ENCODE measurements at places on chromosomes 16 and 17.
A peak's percentile ranks its signal among the peaks of the same experiment; 100 is the strongest.

- DNase-seq, result no peak
Measured at GRCh38 chr17:46178550-46179214, 14.5 kb downstream of the KANSL1 start.

DNA sequence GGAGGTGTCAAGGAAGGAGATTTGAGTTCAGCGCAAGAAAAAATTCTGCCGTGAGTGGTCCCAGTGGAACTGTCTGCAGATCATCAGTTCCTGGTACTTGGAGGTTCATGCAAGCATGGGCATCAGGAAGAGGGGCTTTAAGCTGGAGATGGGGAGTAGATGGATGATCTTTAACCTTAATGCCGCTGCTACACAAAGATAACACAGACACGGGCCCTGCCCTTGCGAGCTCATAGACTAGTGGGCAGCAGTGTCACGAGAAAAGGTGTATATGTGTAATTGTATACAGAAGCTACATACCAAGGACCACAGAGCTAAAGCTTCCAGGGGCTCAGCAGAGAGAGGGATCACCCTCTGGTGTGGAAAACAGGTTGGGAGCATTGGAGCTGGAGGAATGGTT, 33.6 kb downstream of the PRSS54 start:
- no peak for DNase-seq

GRCh38 chr17:30483159-30483558, 6.0 kb downstream of the GOSR1 start:
- no peak for DNase-seq

DNA sequence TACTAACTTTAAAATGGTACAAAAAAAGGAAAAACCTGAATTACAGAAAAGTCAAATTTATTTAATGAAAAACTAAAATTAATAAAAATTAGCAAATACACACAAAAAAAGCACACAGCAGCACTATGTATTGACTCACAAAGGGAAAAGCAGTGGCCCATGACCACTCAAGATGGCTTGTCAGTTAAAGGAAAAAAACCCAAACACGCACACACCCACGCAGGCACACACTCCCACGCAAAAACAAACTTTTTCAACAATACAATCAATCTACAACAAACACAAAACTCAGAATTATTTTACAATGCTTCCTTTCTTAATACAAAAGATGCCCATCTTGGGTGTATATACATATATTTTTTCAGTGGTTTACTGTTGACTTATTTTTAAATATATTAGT, 24.2 kb downstream of the SIAH1 start:
- DNase-seq, result no peak

GRCh38 chr16:28164140-28164539, 47.6 kb downstream of the XPO6 start:
- DNase-seq, result no peak

GRCh38 chr17:36697903-36698530, 96.6 kb downstream of the MRM1 start:
- DNase-seq, result peak; percentile 44

DNA sequence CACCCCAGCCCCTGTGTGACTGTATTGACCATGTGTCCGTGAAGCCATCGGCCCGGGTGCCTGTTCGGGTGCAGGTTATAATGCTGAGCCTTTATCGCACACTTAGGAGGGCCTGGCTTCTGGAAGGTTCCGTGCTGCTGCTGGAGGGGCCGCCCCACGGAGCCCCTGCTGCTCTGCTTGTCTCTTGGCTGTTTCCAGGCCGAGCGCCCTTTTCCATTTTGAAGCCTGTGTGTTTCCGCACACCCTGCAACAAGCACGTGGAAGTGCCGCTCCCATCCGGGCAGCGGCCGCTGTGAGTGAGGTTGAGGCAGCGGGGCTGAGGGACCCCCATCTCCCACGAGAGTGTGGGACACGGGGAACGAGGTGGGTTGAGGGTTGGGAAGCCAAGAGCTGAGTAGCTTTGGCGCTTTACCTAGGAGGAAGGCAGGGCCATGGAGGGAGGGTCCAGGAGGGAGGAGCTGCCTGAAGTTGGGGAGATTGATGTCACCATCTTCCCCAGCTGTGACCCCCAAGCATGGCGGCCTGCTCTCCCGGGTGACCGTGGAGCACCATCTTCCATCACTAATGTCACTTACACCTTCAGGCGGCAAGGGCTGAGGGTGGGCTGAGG, 200.1 kb upstream of the GSE1 start:
- no peak for DNase-seq

DNA sequence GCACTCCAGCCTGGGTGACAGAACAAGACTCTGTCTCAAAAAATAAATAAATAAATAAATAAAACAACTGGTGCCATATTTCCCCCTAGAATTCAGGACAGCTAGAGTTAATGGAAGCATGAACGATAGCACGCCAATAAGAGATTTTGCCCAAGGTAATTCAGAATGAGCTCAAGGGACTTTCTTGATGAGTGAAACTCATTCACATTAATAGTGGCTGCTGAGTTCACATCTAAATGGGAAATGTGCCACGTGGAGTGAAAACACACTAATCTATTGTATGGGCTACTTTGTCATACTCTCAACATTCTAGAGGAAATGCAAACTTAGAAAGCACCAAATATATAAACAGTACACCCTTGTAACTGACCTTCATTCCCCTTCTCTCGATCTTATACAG, 47.4 kb upstream of the PSMD7 start:
- DNase-seq, result no peak

DNA sequence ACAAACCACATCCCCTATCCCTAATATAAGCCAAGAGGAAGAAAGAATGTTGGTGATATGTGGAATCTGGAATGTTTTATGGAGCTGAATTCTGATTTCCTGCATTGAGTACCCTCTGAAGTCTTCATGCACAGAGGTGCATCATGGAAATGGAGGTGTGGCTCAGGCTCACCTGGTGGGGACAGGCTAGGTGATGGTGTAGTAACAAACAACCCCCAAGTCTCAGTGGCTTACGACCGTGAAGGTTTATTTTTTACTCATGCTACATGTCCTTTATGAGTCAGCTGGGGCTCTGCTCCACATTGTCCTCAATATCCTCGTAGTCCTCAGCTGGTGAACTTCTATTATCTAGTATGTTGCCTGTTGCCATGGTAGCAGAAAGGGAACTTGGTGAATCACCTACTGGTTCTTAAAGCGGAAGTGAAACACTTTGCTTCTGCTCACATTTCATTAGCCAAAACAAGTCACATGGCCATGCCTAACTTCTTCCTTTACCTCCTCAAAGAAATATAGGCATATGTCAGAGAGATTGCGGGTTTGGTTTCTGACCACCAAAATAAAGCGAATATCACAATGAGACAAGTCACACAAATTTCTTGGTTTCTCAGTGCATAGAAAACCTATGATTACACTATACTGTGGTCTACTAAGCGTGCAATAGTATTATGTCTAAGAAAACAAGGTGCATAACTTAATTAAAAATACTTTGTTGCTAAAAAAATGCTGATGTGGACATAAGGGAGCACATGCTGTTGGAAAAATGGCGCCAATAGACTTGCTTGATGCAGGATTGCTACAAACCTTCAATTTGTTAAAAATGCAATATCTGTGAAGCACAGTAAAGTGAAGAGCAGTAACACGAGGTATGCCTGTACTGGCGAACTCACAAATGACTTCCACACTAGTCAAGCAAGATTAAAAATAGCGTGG, at the start of gene PMFBP1:
Gene PMFBP1 (minus strand): TSS at position 51 of the 930 bp plus-strand sequence. CDS start 947 bp downstream, outside the sequence.
- DNase-seq, result peak; percentile 82

DNA sequence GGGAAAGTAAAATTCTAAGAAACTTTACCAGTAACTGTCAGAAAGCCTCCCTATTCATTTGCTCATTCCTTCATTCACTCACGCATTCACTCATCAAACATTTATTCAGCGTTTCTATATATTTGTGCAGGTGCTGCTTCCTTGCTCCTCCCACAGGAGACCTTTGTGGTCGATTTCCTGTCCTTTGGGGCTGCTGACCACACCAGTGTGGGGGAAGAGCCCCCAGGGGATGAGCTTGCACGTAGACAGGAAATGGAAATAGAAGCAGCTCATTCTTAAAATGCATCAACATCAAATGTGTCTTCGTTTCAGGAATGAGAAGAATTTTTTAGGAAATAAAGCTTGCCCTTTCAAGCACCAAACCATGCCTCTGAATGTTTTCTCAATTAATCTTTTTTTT, 9.6 kb downstream of the PIK3R6 start:
- DNase-seq, result no peak

GRCh38 chr17:2799653-2800052, 3.4 kb downstream of the RAP1GAP2 start:
- no peak for DNase-seq

DNA sequence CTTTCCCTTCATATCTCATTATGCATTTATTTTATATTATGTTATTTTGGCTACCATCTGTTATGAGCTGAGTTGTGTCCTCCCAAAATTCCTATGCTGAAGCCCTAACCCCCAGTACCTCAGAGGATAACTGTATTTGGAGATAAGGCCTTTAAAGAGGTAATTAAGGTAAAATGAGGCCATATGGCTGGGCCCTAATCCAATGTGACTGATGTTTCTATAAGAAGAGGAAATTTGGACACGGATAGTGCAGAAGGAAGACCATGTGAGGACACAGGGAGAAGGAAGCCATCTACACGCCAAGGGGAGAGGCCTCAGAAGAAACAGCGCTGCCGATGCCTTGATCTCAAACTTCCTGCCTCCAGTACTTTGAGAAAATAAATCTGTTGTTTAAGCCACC, 557.7 kb upstream of the CDH5 start:
- DNase-seq, result no peak

DNA sequence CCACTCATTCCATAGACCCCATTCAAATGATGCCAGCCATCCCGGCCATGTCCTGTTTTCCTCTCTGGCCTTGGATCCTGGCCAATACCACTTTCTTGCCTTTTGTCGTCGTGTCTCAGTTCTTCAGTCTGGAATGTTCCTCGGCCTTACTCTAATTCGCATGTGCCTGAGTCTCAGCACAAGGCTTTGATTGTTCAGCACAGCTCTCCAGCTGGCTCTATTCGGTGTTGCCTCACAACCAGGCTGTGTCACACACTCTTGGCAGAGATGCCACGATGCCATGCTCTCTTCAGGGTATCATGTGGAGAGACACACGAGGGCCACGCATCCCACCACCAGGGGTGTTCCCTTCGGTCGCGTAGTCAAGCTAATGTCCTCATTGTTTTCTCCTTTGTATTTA, 1.8 kb upstream of the VPS4A start:
- no peak for DNase-seq

GRCh38 chr16:1932050-1933028, 10.7 kb downstream of the MSRB1 start:
- peak; percentile 61 for DNase-seq

DNA sequence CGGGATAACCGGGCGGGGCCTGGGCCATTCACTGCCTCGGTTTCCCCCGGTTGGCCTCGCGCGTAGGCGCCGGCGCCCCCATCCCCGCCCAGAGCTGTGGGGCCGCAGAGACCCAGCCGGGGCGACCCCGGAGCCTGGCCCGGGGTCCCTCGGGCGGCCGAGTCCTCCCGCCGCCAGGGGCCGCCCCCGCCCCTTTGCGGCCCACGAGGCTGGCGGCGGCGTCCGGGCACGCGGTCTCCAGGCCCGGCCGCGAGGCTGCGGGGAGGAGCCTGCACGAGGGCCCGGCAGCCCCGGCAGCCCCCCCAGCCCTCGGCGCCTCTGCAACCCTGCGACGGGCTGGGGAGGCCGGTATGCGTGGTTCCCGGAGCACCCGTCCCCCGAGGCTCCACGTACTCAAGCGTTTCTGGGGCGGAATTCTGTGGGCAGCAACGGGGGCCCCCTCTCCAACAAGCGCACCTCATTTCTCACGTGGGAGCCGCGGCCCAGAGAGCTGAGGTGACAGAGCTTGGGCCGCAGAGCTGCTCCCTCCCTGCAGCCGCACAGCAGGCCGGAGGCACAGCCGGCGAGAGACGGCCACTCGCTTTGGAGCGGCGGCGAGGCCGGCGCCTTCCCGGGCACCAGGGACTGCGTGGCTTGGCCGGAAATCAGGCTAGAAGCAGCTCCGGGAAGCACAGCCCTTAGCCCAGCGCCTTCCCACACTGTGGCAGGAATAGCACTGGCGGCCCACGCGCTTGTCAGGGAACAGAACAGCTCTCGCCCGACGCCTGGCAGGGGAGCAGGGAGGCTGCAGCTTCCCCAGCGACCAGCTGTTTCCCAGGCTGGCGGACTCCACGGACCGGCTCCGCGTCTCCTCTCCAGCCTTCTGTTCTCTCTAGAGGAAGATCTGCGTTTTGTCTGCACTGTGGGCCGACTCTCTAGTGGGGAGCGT, 867 bp upstream of the LIMD2 start:
- DNase-seq, result peak; percentile 48

DNA sequence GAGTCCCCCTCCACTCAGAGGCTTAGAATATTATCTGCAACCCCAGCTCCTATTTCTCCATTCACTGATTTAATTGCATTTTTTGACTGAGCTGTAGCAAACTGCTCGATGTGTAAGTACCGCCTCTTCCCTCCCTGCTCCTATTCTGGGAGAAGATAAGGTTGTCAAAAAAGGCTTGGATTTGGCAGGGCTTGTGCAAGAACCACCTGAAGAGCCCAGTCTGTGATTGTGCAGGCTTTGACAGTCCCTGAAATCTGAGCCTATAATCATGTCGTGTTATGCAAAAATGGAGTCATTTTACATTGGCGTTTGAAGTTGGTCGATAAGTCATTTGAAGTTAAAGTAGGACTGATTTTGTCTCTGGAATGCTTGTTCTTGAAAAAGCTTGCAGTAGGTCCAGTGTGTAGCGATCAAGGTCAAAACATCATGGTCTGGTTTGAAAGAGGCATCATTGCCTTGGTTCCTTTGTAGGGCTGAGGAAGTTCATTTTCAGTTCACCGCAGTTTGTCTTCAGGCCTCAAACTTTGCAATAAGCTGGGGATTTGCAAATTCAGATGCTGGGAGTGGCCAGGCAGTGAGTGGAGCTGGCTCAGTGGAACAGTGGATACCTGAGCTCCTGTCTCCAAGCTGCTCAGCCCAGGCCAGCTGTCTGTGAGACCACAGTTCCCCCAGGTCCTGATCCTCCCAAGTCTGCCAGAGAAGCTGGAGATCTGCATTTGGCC, 68.8 kb downstream of the KATNIP start:
- no peak for DNase-seq

DNA sequence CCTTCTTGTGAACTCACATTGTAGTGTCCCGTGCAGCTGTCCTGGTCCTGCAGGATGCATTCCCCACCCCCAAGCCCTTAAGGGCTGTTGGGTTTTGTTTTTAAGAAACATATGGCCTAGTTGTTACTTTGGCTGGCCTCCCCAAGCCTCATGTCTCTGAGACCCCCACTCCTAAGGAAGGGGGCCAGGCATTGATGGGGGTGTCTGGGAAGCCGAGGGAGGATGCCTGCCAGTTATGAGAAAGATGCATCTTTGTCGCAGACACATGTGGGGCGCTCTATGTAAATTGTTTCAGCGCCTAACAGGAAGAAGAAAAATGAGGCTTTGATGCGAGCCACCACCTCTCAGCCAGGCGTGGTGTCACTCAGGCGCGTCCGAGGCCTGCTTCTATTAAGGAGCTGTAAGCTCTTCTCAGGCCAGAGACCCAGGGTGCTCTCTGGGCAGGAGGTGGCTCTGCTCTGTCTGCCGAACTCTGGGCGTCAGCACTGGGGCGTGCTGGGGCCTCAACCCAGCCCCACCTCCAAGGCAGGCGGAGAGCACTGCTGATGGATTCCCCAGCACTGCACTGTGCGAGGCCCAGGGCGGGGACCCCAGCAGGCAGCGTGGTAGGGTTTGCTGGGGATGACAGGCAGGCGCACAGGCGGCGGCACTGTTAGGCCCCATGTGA, 70.6 kb downstream of the SREBF1 start:
- DNase-seq, result no peak

- no peak for DNase-seq
Measured at GRCh38 chr16:70777973-70778406, 23.0 kb downstream of the VAC14 start.
